ENCODE measurements at places on chromosomes 1 and 21.

GRCh38 chr1:161216945-161217712, 2.0 kb downstream of the FCER1G start:
- DNase-seq: no peak

- DNase-seq: no peak
Measured at GRCh38 chr1:9505143-9505542, 34.1 kb upstream of the SLC25A33 start.

DNA sequence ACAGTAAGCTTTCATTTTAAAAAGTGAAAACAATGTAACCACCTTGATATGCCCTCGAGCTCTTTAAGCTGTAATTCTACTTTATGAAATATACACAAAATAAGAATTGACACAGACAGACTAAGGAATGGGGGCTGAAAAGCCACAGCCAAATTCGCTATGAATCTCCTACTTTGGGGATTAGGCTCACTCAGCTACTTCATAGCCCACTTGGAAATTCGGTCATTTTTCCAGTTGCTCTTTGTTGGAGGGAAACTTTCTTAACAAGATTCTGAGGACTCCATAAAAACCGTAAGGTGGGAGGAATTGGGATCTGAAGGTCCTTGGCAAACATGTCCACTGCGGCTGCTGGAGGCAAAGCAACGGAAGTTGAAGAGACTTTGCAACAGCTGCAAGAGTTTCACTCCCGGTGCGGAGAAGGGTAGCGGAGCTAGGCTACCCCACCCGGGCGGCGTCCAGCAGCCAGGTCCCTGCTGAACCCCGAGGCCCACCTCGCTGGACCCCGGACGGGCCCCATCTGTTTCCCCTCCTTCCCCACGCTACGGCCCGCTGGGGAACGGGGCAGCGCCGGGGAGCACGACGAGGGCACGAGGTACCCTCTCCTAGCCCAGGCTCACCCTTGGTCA, 634 bp downstream of the MYCBP start:
- no peak for DNase-seq

- DNase-seq: no peak
Measured at GRCh38 chr1:119011116-119011515, 23.0 kb upstream of the TBX15 start.

DNA sequence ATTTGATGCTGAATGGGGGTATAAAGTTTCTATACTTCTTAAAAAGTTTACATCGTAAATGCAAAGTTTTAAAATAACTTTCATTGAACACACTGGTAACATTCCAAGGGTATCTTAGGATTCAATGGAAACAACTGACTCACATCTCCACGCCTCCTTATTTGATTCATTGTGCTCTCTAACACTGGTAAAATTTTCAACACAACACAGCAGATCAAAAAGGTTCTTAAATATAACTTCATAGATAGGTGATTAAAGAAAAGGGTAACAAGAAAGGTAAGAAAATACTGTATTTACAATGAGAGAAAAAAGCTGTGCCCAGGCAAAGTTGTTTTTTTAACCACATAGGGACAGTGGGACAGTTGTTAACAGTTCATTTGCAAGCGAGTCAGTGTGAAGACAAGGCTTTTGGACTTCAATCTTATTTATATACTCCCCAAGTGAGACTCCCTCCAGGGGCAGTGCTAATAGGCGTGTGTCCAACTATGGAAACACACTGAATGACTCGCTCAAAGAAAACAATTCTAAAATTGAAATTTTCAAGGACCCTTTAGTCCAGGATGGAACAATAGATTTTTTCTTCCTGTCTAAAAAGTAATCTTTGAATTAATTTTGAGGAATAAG, 140.5 kb downstream of the TIAM1 start:
- DNase-seq: no peak

GRCh38 chr1:46526013-46526690, 25.3 kb downstream of the KNCN start:
- DNase-seq: no peak

DNA sequence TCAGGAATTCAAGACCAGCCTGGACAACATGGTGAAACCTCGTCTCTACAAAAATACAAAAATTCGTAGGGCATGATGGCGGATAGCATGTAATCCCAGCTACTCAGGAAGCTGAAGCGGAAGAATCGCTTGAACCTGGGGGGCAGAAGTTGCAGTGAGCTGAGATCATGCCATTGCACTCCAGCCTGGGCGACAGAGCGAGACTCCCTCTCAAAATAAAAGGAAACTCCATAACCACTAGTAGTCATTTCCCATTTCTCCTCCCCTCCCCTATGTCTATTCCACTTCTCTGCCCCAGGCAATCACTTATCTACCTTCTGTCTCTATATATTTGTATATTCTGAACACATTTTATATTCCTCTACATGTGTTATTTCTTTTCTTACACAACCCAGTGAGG, 4.0 kb upstream of the CEP350 start:
- no peak for DNase-seq

DNA sequence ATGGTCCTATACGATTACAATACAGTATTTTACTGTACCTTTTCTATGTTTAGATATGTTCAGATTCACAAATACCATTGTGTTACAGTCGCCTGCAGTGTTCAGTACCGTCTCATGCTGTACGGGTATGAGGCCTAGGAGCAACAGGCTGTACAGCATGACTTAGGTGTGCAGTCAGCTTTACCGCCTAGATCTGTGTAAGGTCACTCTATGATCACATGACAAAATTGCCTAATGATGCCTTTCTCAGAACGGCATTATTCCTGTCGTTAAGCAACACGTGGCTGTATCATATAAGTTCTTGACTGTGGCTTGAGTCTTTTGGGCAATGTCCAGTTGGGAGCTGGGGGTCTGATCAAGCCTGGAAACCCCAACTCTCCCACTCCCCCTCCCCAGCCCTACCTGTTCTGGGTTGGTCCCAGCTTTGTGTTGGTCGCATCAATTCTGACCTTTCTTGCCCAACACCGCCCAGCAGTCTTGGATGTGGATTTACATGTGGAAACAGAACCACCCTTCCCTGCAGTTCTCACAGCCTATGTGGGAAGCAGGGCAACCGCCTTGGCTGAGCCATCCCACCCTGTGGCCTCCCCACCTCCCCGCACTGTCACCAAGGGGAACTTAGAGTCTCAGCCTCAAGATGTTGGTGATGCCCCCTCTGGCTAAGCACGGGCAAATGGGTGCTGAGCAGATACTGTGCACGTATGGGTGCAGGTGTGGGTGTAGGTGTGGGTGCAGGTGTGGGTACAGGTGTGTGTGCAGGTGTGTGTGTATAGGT, 80.2 kb upstream of the ACTL8 start:
- DNase-seq: no peak

GRCh38 chr1:193462629-193463320, 276.4 kb upstream of the B3GALT2 start:
- DNase-seq: no peak

DNA sequence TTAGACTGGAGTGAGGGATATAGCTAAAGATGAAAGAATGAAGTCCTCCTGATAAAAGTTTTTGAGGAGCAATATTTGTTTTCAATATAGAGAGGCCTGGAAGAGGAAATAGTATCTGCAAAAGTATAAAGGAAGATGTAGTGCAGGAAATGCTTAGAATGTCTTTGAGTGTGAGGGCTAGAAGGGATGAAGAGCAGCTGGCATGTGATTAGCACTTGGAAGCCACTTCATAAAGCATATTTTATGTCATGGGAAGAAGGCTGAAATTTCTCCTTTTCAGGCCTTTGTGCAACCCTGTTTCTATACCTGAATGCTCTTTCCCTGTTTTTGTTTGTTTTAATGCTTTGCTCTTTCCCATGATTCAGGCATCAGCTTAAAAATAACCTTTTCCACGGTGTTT, 323.3 kb upstream of the DEPDC1 start:
- DNase-seq: no peak

DNA sequence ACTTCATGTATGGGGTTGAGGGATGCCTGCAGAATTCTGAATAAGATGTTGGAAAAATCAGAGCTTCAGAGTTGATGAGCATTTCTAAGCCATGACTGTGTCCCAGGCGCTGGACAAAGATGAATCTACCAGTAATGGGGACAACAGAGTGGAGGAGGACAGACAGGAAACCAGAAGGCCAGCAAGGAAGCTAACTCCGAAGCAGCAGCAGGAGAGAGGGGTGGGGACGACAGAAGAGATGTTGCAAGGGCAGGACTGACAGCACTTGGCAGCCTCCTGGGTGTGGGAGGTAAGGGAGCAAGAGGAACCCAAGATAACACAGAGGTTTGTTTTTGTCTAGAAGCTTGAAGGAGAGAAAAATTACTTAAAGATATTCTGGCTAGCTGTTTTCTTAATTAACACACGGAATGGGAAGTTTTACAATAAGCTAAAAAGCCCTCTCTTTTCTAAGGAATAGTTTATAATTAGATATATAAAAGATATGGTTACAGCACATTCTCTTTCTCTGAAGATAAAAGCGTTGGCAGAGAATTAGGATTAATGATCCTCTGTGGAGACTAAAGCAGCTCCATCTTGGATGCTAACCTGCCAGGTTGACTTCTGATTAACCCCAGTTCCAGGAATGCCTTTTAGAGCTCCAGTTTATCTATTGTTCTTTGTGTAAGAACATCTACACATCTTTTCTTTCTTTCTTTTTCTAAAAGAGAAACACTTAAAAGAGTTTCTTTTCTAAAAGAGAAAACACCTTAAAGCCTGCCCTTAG, 92.7 kb downstream of the TENT5C start:
- DNase-seq: no peak

DNA sequence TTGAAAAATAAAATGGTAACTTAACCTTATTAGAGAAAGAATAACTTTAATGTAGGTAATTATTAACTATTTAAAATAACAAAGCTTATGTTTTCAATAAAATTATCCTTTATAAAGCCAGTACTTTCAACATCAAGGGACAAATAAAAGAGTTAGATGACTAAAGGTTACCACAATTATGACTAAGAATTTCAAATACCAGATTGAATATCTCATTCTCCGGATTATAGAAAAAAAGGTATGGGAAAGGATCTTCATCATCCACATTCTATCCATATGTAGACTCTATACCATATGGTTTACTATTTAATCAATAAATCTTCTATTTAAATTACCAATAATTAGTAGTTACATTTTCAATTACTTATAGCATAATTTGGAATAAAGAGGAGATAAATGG, 62.8 kb downstream of the TOR3A start:
- DNase-seq: no peak

DNA sequence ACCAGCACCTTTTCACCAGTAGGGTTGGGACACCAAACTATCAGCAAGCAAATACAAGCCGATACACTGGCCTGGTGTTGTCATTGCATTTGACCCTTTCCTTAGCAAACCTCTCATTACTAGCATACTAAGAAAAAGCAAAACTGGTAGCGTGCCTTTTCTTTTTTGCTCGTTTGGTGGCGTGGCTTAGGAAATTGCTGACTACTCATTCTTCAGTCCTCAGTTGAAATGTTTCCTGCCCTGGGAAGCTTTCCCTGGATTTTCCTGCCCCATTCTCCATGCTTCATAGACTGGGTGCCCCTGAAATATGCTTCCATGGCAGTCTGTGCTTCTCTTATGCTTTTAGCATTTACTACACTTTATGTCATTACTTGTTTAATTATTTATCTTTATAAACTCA, 42.0 kb downstream of the MTR start:
- no peak for DNase-seq

- DNase-seq: no peak
Measured at GRCh38 chr1:191669629-191670028, 488.6 kb upstream of the RGS18 start.

DNA sequence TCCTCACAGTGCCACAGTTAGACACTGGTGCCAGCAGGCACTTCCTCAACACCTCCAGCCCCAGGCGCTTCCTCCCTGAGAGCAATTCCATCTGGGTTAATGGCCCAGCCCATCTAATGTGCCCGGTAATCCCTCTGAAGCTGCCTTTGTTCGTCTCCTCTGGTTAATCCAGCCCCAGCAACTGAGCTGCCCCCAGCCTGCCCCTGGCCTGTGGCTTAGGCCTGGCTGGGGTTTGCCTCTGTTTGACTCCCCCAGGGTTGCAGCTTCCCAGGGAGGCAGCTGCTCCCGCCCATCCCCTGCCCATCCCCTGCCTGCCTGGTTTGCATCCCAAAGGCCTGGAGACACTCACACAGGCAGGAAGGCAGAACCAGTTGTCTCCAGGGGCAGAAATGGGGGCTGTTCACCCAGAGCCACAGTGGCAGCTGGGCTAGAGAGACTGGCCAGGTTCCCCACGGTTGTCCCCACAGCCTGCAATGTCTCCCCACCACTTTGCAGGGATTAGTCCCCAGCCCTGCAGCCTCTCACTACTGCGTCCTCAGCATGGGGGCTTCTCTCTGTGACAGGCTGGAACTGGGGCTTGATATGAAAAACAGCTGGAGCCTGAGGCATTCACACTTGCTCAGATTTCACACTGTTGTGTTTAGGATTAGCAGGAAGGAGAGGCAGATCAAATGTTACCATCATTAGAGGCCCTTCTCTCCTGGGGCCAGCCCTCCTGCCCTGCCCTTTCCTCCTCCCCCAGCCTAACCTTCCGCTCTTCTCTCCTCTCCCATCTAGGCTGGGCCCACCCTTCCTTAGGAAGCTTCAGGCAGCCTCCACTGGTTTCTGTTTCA, 120.2 kb downstream of the TLR5 start:
- DNase-seq: no peak

DNA sequence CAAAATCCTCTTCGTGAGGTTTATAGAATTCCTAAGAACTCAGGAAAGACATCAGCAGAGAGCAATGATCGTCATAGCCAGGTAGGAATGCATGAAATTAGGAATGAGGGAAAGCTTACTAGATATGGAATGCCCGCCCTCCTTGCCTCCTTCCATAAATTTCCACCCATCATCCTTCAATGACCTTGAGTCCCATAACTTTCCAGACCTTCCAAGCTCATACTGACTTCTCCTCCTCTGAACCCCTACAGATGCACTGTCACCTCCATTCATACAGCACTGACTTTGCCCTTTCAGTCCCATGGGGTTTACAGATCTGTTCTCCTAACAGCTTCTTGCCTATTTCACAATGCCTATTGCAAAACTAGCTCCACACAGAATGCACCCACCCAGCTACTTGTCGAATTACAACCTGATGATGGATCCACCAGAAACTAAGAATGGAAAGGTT, 23.8 kb upstream of the PPP1R15B start:
- no peak for DNase-seq

- no peak for DNase-seq
Measured at GRCh38 chr1:230424391-230425251, 1.5 kb downstream of the PGBD5 start.

DNA sequence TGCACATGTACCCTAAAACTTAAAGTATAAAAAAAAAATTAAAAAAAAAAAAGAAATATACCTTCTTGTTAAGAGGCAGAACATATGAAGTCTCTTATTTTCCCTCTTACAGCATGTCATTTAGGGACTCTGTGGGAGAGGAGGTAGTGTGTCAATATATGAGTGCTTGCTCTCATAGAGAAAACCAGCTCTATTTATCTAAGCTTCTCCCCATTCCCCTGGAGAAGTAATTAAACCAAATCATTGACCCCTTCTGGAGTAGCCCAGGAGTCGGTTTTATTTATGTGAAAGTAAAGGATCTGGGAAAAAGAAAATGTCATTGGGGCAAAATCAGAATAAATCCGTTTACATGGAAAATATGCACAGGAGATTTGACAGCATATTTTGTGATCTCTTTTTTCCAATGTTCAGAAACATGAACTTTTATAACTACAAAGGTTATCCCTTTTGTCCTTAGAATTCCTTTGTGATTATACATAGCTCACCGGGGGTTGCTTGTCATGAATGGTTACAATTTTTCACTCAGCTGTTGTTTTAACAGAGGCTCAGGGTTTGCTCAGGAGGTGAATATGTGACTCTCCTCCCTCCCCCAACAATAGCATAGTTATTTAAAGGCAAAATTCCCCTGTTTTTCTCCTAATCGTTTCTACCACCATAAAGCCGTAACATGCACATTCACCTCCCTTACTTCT, 114.5 kb upstream of the C1orf21 start:
- DNase-seq: no peak

Measured in renal cortex interstitium (tissue), 15 donors.